Inflammatory macrophage treated with lipopolysaccharide for 1 hour (primary cell): ENCODE measurements at places on chromosomes 3 and 15.

DNA sequence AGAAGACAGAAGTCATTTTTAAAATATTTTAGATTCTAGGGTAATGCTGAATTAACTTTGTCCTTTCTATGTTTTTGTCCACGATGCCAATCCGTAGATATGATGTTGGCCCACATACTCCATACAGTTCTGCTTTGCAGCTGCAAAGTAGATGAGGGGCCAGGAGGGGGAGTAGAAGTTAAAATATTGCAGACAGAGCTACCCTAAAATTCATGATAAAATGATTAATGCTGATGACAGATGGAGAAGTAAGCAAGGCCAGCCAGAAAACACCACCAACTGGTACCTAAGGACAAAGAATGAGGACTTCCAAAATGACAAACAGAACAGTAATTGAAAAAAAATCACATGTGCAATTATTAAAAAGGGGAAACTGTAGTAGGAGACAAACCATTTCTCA, 756.6 kb upstream of the ARPP21 start:
- DNase-seq: no peak

DNA sequence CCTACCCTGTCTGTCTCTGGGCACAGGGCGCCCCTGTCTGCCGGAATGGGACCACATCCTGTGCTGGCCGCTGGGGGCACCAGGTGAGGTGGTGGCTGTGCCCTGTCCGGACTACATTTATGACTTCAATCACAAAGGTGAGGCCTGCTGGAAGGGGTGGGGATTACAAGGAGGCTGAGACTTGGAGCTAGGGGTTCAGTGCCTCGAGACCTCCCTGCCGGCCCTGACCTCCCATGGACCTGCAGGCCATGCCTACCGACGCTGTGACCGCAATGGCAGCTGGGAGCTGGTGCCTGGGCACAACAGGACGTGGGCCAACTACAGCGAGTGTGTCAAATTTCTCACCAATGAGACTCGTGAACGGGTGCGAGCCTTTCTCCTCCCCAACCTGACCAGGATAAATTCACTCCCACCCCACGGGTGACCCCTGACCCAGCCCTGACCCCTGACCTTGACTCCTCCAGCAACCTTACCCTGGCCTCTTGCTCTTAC, 20.4 kb downstream of the PTH1R start:
- DNase-seq: no peak

DNA sequence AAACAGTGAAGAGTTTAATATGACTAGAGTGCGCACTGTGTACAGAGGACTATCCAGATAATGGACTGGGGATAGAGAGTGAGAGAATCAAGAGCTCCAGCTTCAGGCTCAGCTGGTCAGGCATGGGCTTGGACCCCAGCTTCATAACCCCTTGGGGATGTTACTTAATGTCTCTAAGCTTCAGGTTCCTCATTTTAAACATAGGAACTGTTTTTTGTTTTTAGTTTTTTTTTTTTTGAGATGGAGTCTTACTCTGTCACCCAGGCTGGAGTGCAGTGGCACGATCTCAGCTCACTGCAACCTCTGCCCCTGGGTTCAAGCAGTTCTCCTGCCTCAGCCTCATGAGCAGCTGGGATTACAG, 9.9 kb upstream of the BRPF1 start:
- DNase-seq: no peak

GRCh38 chr15:91853948-91854638, 585 bp downstream of the SLCO3A1 start:
- DNase-seq: no peak
